RWPE2 (cell line): ENCODE measurements at places on chromosomes 4 and X.

DNA sequence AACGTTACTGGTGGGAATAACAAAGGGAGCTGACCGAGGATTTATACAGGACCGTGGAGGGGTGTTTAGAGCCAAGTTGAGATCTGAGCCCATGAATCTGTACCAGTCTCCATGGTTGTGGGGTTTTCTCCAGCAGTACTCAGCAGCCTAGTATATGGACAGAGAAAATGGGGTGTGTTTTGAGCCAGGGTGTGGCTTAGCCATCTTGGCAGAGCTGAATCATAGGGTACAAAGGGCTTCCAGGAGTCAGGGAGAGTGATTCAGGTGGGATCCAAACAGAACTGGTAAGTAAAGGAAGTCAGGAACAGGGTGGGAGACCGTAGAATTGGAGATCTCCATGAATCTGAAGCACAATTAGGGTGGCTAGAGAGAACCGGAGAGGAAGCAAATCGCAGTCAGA is 7.4 kb upstream of the HPRT1 start:
- DNase-seq: no peak

- no peak for DNase-seq
These were observed 76.4 kb upstream of the HELT start for GRCh38 chr4:184941671-184942418.

DNA sequence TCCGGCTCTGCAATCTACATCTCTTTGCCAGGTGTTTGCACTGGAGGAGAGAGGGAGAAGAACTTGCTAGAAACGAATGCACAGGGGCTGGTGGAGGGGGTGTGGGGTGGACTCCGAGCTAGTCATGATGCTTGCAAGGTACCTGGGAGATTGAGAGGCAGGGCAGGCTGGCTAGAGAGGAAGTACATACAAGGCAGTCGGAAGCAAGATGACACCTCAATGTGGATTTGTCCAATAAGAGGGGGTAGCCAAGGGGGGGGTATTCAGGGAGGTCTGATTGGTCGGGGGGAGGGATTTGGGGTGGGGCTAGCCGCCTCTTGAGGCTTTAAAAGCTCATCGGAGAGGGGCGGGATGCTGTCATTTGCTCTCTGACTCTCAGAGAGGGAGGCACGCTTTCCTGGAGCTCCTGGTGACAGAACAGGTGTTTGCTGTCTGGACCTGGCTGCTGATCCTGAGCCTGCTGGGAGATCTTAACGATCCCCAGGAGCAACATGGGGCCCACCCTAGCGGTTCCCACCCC is at the start of gene GPR50:
TSS of gene GPR50 (plus strand) at position 354 of the 520 bp plus-strand sequence. CDS start at position 492, 138 bp downstream.
- no peak for DNase-seq

DNA sequence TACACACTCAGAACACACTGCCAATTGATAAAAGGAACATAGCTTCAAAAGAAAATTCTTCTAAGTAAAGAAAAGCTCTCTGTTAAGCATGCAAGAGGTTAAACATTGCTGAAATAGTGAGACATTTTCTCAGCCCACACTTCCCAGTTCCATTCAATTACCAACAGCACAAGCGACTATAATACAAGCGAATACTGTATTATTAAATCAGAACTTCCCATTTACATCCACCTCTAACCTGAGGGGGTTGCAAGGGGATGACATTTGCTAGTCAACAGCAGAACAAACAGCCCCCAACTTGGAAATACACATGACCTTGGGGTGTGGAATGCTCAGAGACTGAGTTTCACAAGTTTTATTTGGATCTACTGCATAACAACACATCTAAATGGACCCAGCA is 1.1 kb downstream of the FSTL5 start:
- DNase-seq: no peak

DNA sequence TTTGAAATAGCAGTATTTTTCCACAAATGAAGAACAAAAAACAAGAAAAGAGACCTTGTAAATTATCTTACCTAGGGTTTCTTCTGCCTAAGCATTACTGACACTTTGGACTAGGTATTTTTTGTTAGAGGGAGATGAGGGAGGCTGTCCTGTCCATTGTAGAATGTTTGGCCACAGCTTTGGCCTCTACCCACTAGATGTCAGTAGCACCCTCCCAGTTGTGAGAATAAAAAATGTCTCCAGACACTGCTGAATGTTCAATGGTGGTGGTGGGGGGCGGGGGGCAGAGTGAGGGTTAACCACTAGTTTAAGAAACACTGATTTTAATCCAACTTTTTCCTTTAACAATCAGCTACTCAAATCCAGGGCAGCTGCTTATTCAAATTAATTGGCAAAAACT is 25.8 kb downstream of the OTUD4 start:
- no peak for DNase-seq

DNA sequence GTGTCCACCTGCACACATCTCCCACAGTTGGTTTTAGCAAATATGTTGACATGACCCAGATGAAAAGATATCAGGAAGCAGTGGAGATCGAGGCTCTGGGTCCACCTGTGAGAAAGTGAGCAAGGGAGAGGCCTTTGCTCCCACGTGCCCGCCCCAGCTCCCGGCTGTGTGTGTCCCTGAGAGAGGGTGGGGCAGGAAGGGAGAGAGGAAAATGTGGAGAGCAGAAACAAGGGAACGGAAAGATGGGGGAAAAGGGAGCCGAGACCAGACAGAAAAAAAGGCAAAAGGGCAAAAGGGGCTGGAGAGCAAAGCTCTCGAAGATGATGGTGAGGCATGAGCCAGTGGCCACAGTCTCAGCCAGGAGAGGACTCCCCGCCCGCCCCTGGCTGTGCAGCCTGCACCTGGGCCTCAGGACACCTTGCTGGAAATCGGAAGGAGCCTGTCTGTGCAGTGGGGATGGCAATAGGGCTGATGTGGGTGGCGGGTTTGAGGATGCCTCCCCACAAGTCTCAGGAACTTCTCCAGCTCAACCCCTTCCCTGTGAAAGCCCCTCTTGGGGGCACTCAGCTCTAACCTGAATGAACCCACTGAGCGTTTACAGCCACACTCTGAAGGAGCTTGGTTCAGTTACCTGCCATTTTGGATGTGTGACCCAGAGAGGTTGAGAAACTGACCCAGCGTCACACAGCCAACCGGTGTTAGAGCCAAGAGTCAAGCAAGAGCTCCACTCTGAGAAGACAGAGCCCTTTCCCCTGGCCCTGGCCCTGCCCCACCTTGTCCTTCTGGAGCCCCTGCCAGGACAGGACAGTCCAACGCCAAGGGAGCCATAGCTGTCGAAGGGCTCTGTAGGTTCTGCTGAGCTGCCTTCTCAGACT is 20.3 kb upstream of the MSX1 start:
- no peak for DNase-seq

DNA sequence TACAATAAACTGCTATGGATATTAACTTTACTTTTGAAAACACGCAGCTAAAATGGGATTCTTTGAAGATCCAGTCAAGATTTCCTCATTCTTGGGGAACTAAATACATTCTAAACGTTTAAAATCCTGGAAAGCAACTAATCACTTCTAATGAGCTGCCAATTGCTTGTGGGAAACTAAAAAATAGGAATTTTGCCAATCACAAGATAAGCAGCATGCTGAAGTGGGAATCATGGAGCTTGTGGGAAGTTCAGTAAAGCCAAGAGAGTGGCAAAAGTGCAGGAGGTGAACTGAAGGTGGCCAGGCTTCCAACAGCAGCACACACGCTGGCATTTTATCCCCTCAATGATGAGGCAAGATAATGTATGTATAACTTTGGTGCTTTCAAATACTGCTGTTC is 133.0 kb downstream of the GPC3 start:
- no peak for DNase-seq

- DNase-seq: no peak
These were observed 53.5 kb upstream of the PRSS48 start for GRCh38 chr4:151223465-151223864.

DNA sequence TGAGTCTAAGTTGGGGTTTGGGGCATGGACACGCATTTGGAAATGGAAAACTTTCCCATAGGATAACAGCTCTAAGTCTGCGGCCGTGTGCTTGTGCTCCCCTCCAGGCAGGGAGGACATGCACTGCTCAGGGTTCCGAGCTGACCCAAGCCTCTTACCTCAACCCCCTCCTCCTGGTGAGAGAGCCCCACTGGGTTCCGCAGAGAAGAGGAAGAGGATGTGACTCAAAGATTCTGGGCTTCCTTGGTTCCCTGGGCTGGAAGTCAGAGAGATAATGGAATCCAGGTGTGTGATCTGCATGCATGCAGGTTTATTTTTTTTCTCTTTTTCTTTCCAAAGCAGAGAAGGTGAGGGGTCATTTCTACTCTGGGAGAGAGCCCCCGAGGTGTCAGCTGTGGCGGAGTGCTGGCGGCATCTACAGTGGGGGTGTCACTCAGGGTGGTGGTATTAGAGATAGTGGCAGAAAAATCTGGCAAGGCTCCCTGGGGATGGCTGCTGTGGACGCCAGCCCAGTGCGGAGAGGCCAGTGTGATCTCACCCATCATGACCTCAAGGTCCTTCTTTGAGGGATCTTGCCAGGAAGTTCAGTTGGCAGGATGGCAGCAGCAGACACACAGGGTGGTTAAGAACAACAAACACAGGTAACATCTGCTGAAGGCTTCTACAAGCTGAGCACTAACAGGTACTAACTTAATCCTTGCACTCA is 168.7 kb upstream of the HAND2 start:
- no peak for DNase-seq

DNA sequence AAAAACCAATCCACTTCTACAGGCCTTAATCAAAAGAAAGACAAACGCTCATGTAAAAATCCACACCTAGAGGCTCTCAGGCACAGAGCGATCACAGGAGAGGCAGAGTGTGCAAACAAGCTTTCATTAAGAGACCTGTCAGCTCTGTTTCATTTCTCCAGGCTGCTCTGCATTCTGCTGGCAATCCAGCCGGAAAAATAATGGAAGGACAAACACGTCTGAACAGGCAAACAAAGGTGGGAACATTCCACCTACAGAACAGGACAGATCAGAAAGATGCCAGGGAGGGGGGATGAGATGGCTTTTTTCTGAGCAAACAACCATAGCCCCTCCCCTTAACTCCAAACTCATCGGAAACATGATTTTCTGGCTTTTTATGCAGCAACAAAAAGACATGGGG is 9.7 kb downstream of the SOD3 start:
- DNase-seq: no peak

GRCh38 chrX:13376857-13377549 is 57.1 kb upstream of the ATXN3L start:
- no peak for DNase-seq

DNA sequence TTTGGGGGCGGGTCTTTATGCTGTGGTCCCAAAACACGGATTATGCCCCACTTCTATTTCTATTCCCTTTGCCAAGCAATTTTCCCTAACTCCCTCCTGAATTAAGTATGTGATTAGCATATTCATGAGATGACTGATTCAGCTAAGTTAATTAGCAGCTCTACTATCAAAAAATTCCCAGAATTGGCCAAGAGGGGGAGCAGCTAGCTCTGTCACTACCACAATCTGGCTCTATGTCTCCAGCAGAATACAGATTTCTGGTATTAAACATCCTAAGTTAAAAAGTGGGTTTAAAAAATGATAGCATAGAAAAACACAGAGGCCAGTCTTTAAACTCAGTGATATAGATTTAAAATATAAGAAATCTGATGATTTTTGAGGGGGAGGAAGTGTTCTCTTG is 80.3 kb downstream of the GPC4 start:
- no peak for DNase-seq

DNA sequence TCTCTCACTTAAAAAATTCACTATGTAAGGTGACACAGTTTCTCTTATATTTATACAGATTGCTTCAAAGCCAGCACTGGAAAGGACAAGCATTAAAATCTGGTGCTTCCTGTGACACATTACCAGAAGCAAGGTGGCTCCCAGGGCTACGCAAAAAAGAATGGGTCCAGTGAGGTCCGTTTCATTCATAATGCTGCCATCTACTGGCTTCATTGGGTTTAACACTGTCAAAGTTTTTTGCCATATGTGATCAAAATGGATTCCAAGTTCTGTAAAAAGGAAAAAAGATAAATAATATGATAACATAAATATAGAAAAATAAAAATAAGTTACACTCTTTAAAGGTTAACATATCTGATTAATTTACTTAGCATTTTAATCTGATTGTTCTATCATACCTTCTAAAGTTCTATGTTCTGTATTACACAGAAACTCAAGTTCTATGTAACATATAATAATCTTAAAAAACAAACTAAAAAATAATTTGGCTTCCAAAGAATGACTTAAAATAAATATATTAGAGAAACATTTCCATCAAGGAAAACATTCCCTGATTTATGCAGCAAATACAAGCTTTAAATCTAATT is 22.1 kb downstream of the YIPF7 start:
- no peak for DNase-seq

GRCh38 chr4:151472711-151473110 is 63.7 kb downstream of the FHIP1A start:
- no peak for DNase-seq

- DNase-seq: no peak
These were observed 91.8 kb downstream of the CCNG2 start for GRCh38 chr4:77248805-77249204.

DNA sequence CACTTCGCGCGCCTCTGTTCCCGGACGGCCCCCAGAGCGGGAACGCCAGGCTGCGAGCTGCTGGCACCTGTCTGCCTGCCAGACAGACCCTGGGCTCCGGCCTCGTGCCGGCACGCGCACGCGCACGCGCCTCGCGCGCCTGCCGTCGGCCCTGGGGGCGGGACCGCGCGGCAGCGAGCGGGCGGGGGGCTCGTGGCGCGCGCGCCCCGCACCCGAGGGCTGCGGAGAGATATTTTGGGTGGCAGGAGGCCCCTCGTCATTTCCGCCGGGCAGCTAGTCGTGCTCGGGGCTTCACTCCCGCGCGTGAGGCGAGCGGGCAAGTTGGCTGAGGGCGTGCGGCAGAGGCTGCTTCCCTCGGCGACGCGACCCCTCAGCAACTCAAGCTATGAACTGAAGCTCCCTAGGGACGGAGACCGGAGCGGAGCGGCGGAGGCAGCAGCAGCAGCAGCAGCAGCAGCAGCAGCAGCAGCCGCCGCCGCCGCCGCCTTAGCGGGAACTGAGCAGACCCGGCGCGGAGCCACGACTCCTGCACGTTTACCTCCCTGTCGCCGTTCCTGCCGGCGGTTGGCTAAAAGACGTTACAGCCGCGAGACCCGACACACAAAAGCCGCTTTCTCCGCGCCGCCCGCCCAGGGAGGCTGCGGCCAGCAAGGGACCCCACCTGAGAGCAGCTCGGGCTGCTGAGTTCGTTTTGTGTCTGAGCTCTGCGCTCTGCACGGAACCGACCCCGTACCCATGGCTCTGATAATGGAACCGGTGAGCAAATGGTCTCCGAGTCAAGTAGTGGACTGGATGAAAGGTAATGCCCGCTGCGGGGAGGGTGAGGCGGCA is at the start of gene CNKSR2:
TSS of gene CNKSR2 (plus strand) at position 256 of the 831 bp plus-strand sequence. CDS start at position 736, 480 bp downstream.
- DNase-seq: no peak

GRCh38 chr4:168509786-168510185 is 12.9 kb downstream of the PALLD start:
- DNase-seq: no peak

DNA sequence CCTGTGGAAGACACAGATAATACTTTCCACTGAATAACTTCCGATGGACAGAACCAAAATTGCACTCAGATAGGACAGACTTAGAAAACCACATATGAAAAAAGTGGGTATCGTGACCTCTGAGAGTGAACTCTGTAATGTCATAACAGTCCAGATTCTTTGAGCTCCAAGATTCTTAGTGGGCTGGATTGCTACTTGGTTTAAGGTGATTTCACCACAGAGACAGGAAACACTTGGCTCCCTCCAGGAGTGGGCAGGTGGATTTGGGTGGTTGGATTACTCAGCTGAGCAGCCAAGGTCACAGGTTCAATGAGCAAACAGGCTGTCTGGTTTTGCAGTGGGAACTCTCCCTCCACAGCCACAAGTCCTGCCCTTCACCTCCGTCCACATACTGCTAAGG is 126.0 kb downstream of the AFAP1 start:
- DNase-seq: no peak
